ENCODE measurements at places on chromosomes 2 and 18.

GRCh38 chr2:146623771-146624170 lies 1221.1 kb upstream of the ACVR2A start:
- no peak for DNase-seq

- DNase-seq = no peak
Measured at GRCh38 chr2:16654833-16655444, 10.7 kb downstream of the CYRIA start.

- DNase-seq = no peak
Measured at GRCh38 chr2:229273006-229273722, 2.1 kb upstream of the PID1 start.

DNA sequence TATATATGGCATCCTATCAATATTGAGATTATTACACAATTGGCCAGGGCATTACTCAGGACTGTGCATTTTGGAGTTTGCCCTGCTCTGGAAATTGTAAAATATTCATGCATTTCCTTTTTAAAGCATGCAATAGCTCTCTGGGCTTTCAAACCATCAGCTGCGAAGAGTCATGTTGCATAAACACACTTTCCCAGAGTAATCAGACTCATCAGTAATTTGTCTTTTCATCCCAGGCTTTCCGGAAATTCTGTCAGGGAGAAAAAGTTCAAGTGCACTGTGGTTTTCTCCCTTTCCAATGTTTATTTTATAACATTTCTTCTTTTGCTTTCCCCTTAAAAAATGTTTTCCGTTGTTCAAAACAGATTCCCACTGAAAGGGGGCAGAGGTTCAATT lies 38.9 kb upstream of the FHL2 start:
- DNase-seq = no peak

DNA sequence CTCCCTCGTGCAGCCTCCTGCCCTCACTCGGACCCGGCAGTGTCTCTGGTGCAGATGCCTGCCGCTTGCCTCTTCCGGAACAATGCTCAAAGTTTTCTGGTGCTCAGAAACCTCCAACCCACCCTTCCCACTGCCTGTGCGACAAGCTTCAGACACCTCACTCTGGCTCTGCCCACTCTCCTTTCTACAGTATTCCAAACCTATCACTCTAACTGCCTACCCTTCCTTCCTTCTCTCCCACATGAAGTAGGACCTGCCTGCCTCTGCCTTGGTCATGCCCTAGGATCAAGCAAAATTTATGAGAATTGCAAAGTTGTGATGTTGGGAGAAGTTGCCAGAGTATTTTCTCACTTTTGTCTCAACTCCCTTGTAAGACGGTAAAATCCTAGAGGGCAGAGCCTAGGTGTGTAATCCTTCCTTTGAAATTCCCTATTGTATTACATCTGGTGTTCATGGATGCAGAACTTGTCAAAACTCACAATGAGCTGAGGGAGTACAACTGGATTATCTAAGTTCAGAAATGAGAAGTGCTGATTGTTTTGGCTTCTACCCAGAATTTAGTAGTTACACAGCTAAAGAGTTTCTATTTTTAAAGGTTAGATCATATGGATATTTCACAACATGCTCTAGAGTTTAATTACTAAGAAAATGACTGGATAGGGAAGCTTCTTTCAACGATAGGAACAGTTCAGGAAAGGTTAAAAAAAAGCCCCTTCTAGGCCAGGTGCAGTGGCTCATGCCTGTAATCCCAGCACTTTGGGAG lies 7.2 kb downstream of the NPC1 start:
- DNase-seq = no peak

DNA sequence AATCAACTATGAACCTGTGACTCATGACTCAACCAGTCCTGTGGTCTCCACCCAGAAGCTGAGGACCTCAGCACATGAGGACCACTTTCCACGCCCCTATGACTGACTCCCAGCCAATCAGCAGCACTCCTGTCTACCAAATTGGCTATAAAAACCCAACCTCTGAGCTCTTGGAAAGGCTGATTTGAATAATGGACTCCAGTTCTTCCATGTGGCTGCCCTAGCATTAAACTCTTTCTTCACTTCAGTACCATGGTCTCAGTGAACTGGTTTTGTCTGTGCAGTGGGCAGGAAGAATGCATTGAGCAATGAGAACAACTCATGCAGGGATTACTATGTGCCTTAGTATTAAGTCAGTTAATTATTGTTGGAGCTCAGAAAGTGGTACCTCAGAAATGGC lies 78.3 kb downstream of the CMPK2 start:
- no peak for DNase-seq

DNA sequence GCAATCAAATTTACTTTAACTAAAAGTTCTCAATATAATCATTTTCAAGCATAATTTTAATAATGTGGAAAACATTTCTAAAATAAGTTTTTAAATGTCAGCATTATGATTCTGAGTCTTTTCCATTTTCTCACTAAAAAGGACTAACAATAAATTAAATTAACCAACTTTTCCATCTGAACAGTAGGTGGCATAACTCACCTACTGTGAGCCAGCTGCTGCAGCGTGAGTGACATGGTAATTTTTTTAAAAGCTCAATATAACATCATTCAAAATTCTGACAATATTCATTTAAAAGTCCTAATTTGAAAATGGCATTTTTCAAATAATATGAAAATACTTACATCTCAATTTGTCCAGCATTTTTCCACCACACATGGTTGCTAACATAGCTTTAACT lies 66.5 kb downstream of the DTNB start:
- DNase-seq = no peak

GRCh38 chr2:160920791-160921303 lies 239.4 kb upstream of the TANK start:
- no peak for DNase-seq

DNA sequence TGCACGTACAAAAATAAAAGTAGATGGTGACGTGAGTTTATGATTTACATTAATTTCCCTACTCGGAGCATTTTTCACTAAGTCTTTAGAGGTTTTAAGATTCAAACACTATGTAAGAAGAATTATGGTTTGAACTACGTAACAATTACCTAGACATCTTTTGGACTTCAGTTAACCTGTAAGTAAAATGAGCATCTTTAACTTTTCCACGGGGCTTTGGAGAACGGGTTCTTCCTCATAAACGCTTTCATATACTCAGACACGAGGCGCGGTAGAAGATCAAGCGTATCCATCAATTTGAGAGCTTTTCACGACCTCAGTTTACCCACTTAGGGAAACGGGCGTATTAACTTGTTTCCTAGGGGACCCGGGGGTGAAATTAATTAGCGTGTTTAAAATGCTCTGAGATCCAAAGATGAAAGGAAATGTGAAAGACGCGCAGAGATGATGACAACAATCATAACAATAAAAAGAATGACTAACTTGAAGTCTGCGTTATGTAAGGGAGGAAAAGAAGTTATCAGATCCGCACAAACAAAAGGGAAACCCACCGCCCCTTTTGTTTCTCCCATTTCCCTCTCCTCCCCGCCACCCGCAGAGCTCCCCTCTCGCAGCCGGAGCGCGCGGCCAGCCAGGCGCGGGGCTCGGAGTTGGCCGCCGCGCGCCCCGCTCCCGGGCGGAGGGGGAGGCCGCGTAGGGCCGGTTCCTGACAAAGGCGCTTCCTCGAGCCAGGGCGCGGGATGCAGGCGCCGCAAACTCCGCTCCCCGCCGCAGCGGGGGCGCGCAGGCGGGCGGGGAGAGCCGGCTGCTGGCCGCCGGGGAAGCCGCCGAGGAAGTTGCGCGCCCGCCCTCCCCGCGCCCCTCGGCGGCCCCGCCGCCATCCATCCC lies 807 bp downstream of the PELI1 start:
- no peak for DNase-seq

DNA sequence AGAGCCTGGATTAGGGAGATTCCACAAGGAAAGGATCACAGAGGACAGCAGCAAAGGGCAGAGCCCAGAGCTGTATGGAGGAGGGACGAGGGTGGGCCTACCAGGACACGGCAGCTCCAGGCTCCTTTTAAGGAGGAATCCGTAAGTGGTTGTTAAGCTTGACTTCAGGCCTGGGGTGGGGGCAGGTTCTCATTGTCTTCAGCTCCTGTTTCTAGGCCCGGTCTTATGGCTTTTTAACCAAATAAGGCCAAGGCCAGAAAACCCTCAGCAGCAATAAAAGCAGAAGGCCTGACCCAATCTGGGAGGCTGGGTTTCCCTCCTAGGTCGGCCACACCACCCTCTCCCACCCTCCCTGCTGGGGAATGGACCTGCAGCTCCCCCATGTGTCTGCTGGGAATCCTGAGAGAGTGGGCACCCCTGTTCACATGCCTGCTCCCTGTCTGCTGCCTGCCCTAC lies 111.2 kb downstream of the PLB1 start:
- no peak for DNase-seq

- no peak for DNase-seq
Measured at GRCh38 chr18:61949946-61950345, 57.1 kb upstream of the RNF152 start.

DNA sequence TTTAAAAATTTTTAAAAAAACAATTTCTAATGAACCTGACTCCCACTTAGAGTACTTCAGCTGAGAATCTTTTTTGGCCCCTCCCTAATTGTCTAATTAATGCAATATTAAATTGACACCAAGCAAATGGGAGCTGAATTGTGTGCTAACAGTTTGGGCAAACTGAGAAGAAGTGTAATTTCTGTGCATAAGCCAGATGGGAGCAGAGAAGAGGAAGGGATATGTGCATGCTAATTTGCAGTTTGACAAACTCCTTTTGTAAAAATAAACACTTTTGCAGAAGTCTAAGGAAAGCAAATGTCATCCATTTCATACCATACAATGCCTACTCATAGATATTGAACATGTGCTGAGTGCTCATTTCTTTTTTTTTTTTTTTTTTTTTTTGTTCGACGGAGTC lies 332.0 kb downstream of the CYRIA start:
- DNase-seq = no peak

DNA sequence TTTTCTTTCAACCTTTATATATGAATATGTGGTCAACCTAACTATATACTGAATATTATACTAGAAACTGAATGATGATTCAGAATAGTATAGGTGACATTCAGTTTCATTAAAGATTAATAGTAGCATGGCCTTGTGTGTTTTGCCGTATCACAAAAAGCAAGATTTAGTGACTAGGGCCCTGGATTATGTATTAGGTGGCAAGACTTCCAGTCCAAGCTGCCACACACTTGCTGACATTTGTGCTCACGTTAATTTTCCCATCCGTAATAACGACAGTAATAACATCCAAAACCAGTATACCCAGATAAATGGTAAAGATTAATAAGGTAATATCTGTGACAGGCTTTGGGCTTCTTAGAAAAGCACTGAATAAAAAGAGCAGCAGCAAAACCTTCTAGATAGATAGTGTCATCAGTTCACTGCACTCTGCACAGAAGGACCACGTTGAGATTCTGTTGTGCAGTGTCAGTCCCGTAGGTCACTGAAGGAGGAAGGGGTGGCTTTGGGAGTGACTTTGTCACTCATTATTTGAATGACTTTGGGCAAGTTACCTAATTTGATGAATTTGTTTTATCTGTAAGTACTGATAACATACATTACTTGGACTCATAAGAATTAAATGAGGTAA lies 451.7 kb downstream of the PTPRM start:
- no peak for DNase-seq
